ENCODE measurements at places on chromosomes 6 and 20.
A peak's percentile ranks its signal among the peaks of the same experiment; 100 is the strongest.

GRCh38 chr6:2738373-2738979 lies 12.2 kb downstream of the MYLK4 start:
- DNase-seq, result peak; percentile 30

DNA sequence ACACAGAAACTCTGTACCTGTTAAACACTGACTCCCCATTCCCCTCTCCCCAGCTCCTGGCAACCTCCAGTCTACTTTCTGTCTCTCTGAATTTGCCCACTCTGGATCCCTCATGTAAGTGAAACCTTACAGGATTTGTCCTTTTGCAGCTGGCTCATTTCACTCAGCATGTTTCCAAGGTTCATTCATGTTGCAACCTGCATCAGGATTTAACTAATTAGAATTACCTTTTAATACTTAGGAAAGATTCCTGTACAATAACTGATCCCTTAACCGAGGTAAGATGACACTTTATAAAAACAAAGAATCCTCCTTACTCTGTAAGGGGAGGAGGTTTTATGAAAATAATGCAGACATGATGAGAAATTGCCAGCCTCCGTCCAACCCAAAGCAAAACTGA lies 113.1 kb upstream of the MTHFD1L start:
- DNase-seq, result no peak

GRCh38 chr6:47362857-47363461 lies 53.3 kb upstream of the TNFRSF21 start:
- DNase-seq, result no peak

GRCh38 chr6:42038811-42039408 lies 11.4 kb upstream of the TAF8 start:
- no peak for DNase-seq

DNA sequence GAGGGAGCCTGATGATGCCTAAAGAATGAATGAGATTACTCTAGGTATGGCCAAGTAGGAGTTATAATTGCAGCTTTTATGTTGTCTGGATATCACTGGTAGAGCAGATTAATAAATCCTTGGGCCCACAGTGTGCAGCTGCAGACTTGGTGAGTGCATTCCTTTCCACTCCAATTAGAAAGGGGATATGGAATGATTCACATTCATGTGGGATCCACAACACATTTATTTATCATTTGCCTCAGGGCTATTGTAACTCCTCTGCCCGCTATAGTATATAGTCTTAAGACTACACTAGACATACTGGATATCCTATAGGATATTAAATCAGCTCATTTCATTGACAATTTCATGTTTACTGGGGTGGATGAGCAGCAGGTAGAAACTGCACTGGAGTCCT lies 11.6 kb upstream of the HLA-G start:
- no peak for DNase-seq

- no peak for DNase-seq
Measured at GRCh38 chr6:3385660-3386151, 71.1 kb downstream of the SLC22A23 start.

DNA sequence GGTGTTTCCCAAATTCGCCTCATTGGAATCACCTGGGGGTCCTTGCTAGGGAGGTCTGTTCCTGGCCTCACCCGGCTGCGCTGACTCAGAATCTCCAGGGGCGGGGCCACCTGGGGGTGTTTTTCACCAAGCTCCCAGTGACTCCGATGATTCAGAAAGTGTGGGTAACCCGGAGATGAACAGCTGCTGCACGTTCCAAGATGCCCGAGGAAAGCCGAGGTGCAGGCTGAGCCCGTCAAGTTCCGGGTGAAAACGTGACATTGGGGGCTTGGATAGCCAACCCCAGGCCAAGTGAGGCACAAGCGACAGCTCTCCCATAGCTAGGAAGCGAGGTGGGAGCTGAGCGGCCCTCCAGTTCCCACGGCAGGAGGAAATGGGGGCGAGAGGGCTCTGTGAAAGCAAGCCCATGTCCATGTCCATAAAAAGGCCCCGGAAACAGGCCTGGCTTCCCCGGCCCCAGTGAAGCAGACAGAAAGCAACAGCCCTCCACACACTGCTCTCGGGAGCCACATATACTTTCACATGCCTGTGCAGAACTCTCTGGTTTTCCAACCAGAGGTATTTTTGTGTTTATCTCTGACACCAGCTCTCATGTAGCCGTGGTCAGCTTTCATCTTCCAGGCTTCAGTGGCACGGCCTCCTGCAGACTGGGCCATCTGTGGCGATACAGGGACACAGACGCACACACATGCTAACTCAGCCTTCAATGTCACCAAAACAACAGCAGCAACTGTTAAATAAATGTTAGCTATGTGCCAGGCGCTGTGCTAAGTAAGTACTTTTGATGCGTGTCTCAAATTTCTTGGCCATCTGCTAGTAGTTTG lies 90.7 kb upstream of the CCDC28A start:
- DNase-seq, result no peak

GRCh38 chr6:1346558-1347091 lies 34.7 kb downstream of the FOXQ1 start:
- no peak for DNase-seq

DNA sequence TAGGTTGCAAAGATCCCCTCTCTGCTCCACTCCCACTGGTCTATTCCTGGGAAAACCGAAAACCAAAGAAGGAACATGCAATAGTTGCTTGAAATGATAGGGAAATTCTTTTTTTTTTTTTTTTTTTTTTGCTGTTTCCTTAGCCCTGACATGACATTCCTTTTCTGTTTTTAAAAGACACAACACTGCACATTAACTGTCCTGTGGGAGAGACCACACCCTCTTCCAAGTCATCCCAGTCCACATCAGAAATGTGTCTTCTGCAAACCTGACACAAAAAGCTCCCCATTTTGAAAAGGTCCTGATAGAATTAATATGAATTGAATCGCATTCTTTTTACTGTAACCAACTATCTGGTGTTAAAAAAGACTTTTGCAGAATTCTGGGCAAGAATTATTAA lies 43.4 kb upstream of the RIPOR2 start:
- DNase-seq, result no peak

DNA sequence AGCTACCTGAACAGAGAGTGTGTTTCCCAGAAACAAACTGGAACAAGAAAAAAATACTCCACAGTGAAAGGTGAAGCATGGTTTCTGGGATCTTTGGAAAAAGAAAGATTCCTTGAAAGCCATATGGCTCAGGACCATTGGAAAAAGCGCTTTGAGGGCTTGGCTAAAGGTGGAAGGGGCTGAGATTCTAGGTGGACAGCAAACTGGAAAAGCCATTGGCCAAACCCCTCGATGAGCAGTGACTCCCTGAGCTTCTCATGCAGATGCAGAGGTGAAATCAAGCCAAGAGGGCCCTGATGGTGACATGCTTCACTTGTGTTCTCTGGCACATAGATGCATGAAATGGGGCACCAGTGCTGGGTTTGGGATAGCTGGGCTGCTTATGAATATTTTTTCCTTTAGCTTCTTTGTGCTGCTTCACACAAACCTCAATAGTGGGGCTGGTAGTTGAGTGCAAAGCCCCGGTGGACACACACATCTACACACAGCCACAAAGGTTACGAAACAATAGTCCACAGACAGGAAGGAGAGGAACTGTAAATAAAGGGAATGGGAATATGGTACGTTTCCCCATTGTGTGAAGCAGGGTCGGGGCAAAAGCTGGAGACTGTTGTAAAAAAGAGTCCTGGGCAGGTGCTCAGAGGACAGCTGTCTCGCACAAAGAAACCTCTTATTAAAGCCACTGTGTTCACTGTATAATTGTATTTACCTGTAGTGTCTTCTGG lies 117.8 kb downstream of the FOXA2 start:
- DNase-seq, result no peak

DNA sequence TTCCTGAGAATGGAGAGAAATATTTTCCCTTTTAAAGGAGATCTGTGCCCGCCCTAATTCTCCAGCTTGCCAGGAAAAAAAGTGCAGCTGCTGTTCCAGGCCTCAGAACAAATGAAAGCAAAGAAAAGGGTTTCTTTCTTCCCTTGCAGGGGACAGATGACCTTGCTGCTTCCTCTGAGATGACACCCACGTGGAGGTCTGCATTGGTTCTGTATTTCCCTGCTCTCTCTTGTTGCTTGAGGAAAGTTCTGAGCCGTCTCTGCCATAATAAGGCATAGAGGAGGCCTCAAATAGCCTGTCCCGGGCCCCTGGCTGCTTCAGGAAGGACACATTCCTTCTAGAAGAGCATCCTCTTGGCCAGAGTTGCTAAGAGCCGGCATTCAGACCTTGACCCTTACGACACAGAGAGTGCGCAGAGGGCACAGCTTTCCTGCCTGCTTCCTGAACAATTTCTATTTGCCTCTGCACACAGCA lies 501.8 kb upstream of the SULF2 start:
- DNase-seq, result no peak

- peak; percentile 50 for DNase-seq
Measured at GRCh38 chr6:158649289-158650143, at the start of gene SYTL3. Gene SYTL3, plus strand, starts transcription at chr6:158650054. Its CDS starts 13,215 bp downstream, at chr6:158663269.

DNA sequence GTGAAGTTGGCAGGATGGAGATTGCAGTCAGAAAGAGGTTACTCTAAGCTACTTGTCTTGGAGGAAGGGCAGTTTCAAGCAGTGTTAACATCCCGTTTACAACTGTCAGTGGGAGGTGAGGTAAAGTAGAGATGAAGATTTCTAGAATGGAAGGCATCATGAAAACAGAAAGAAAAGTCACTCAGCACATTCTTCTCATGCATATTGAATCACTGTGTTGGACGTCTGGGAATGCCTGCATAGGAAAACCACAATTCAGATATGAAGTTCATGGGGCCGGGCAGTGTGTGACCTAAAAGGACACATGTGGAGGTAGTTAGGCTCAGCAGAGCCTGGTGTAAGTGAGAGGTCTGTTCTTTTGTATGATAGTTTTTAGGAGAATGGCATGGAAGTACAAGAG lies 73.5 kb upstream of the LAMP5 start:
- DNase-seq, result no peak

DNA sequence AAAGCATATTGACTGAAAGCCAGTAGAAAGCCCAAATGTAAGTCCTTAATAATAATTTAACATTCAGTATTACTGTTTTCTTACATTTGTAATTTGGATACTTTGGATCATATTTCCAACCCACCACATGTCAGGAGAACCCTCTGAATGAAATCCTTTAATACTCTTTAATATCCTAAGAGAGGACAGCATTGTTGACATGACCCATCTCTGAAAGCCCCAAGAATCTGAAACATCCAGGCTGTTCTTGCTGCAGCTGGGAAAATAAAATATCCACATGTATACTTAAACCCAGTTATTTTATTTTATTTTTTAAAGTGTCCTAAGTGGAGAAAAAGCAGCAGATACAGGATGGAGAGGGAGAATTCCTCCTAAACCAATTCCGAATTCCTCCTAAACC lies 130.8 kb upstream of the RIPOR2 start:
- DNase-seq, result no peak

All from stimulated activated CD8-positive, alpha-beta memory T cell treated with anti-CD3 and anti-CD28 coated beads, Interleukin-4, amount 100 ng/mL, for 4 hours (primary cell).